ENCODE measurements at places on chromosomes 4 and X. TPM values are rescaled to one million over a fixed set of nuclear protein-coding genes. Genes with fewer than 3 reads are reported as not detected.

- no peak overlapping the region for H3K27ac ChIP-seq
- no peaks in the 10 kb centered on the region for H3K4me1 ChIP-seq
- no peak for DNase-seq
- H3K4me3 ChIP-seq, result no peak overlapping the region
- H3K36me3 ChIP-seq, result no peaks in the 10 kb centered on the region
- no peaks in the 10 kb centered on the region for H3K27me3 ChIP-seq
Measured at GRCh38 chr4:108919226-108919893, 156.5 kb upstream of the ETNPPL start.

GRCh38 chr4:61246034-61246433, 45.9 kb downstream of the ADGRL3 start:
- H3K27ac ChIP-seq, result no peak overlapping the region
- DNase-seq, result no peak
- no peaks in the 10 kb centered on the region for H3K4me1 ChIP-seq
- H3K4me3 ChIP-seq, result no peak overlapping the region
- no peaks in the 10 kb centered on the region for H3K27me3 ChIP-seq

GRCh38 chrX:71953946-71954345, 43.3 kb downstream of the NHSL2 start:
- no peak overlapping the region for H3K27ac ChIP-seq
- H3K4me3 ChIP-seq, result no peak overlapping the region
- H3K27me3 ChIP-seq, result no peaks in the 10 kb centered on the region
- H3K4me1 ChIP-seq, result no peaks in the 10 kb centered on the region

GRCh38 chrX:98203800-98204199, 1320.1 kb downstream of the RPA4 start:
- no peak overlapping the region for H3K27ac ChIP-seq
- H3K27me3 ChIP-seq, result no peaks in the 10 kb centered on the region
- no peaks in the 10 kb centered on the region for H3K36me3 ChIP-seq
- no peak overlapping the region for H3K4me3 ChIP-seq
- DNase-seq, result no peak

The IGSF1 gene
- total RNA-seq, result not detected

The FGA gene
- not detected for total RNA-seq

DNA sequence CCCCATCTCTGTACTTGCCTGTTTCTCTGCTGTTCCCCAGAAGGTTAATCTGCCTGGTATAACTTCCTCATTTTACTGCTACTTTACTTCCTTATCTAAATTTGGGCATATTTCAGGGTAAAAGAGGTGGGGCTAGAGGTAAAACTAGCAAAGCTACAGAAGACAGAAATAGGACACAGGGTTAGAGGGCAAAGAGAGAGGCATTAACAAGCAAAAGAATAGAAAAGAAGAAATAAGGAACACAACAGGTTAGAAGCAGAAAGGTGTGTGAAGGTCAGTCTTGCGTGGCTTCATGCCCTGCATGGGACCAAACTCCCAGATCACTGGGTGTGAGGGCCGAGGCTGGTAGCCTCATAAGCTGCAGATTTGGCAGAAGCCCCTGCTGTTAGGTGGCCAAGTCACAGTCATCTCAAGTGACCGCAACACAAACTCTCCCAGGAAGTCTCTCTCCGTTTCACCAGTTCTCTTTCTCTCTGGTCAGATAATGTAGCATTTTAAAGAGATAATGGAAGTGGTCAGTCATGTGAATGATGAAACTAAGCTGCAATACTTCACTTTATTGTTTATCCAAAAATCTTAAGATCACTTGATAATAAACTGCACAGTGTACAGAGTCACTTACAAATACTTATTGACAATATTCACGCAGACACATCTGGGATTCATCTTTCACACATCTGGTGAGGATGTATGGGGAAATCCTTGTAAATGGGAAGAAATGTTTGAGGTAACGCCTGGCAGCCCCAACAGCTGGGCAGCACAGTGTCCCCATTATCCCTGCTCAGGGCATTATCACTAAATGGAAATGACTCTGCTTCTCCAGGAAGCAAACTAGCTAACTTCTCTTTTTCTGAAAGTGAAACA, 16.4 kb downstream of the TMEM154 start:
- H3K36me3 ChIP-seq, result no peaks in the 10 kb centered on the region
- H3K27ac ChIP-seq, result no peak overlapping the region
- peaks cover 5% of the 10 kb centered on the region for H3K4me1 ChIP-seq
- no peak for DNase-seq
- no peak overlapping the region for H3K4me3 ChIP-seq
- H3K27me3 ChIP-seq, result no peaks in the 10 kb centered on the region

The PRKG2 gene
- 0.58 TPM for total RNA-seq

The ANK2 gene
- 0.80 TPM for total RNA-seq

- no peak overlapping the region for H3K27ac ChIP-seq
- H3K36me3 ChIP-seq, result no peaks in the 10 kb centered on the region
- H3K27me3 ChIP-seq, result no peaks in the 10 kb centered on the region
Measured at GRCh38 chr4:57614257-57614932, 504.2 kb upstream of the IGFBP7 start.

- H3K4me1 ChIP-seq, result no peaks in the 10 kb centered on the region
- no peaks in the 10 kb centered on the region for H3K36me3 ChIP-seq
- DNase-seq, result no peak
- H3K27me3 ChIP-seq, result no peaks in the 10 kb centered on the region
- H3K27ac ChIP-seq, result no peak overlapping the region
Measured at GRCh38 chr4:53121264-53121865, 244.5 kb downstream of the SCFD2 start.

The SSX1 gene
- total RNA-seq, result not detected

DNA sequence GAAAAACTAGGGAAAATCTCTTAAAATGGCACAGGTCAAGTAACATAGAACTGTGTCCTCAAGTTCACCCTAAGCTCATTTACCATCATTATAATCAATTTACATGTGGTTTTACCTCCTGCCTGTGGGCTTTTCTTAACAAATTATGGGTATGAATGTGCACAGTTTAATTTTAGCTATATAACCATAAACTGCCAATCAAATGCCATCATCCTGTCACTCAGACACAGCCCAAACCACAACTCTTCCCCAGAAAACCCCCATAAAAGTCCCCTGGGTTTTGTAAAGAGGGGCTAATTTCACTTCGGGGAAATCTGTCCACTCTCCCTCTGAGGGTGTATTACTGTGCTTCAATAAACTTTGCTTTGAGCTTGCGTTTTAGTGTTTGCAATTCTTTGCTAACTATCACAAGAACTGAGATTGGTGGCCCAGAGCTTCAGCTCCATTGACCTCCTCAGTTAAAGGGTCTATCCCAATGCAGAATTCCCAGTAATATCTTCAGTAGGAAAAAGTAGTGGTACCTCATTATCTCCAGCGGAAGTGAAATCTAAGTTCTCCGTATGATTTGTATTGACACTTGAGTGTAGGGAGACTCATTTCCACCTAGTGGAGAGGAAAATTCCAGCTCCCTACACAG, 394.6 kb downstream of the SPOCK3 start:
- no peak overlapping the region for H3K4me3 ChIP-seq
- H3K27ac ChIP-seq, result no peak overlapping the region
- H3K27me3 ChIP-seq, result no peaks in the 10 kb centered on the region

- peaks cover 61% of the 10 kb centered on the region for H3K36me3 ChIP-seq
- peaks cover 20% of the 10 kb centered on the region for H3K4me1 ChIP-seq
- no peak for DNase-seq
- H3K4me3 ChIP-seq, result no peak overlapping the region
- no peaks in the 10 kb centered on the region for H3K27me3 ChIP-seq
Measured at GRCh38 chrX:1596676-1597344, 5.4 kb downstream of the AKAP17A start.

The ADH1C gene
- total RNA-seq, result not detected

All from CD8-positive, alpha-beta memory T cell (primary cell).